ENCODE measurements at places on chromosomes 3 and 15. TPM values are rescaled to one million over a fixed set of nuclear protein-coding genes. Genes with fewer than 3 reads are reported as not detected.

DNA sequence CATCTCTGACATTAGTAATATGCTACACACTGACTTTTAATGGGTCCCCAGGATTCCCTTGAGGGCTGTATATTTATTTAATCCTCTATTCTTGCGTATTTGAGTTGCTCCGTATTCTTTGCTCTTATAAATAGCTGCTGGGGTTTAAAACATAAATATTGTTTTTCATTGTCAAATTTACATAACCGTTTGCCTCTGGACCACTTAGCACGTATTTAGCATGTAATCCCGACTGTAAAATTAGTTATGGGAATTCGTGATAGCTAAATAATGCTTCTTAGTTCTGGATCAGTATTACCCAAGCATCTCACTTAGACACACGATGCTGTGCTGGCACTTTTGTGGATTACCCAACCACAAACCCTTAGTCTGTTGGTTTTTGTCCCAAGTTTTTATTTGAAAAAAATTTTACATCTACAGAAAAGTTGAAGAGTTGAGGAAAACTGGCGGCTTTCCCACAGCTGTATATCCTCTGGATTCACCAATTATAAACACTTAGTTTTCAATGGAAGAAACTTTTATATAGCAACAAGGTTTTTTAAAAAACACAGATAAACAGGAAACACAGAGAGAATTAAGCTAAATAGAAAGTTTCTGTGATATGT, 296.8 kb upstream of the TPM1 start:
- DNase-seq: no peak

Gene GOLGA8A
- 12.2 TPM for polyA plus RNA-seq

- no peak for DNase-seq
Measured at GRCh38 chr3:160827516-160827915, 71.5 kb downstream of the PPM1L start.

Gene SAMD7
- not detected for polyA plus RNA-seq

DNA sequence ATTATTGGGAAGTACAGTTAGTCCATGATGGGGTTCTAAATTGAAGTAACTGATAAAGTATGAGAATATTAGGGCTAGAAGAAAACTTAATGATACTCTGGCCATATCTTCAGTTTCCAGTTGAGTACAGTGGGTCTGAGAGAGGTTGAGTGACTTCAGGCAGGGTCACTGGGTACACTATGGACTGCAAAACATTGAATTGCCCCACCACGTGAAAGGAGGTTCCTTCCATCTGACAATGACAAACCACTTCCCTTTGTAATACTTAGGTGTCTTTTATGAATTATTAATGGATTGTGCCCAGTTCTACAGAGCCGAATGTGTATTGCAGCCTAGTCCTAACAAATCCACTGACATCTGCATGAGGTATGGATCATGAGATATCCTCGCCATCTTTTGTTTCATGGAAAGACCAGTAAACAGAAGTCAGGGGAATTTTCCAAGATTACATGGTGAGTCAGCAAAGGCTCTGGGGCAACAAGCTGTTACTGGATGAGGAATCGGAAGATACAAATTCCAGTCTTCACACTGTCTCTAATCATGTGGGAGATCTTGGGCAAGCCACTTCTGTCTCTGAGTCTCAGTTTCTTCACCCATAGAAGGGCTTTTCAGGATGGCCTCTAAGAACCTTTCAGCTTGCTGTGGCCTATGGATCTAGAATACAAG, 66.5 kb upstream of the BCL6 start:
- no peak for DNase-seq

GRCh38 chr3:66411961-66412887, 88.6 kb downstream of the LRIG1 start:
- DNase-seq: no peak

Gene NFKBIZ
- 3.0 TPM for polyA plus RNA-seq

Gene SERINC4
- polyA plus RNA-seq: 0.15 TPM

DNA sequence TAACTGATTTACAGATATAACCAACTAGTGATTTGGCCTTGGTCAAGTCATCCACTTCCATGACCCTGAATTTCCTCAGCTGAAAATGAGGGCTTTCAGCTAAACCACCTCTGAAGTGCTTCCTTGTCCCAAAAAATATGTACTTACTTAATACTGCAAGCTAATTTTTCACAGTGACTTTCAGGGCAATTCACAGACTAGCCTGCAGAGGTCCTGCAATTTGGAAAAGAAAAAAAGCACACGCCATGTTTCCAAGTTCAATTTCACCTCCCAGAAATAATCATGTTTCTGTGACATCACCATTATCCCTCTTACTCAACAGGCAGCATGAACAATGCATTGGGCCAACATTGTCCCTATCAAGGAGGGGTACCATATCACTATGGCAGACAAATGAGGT, 218.2 kb downstream of the SHOX2 start:
- DNase-seq: no peak

- no peak for DNase-seq
Measured at GRCh38 chr15:26759986-26760385, 12.9 kb downstream of the GABRB3 start.

DNA sequence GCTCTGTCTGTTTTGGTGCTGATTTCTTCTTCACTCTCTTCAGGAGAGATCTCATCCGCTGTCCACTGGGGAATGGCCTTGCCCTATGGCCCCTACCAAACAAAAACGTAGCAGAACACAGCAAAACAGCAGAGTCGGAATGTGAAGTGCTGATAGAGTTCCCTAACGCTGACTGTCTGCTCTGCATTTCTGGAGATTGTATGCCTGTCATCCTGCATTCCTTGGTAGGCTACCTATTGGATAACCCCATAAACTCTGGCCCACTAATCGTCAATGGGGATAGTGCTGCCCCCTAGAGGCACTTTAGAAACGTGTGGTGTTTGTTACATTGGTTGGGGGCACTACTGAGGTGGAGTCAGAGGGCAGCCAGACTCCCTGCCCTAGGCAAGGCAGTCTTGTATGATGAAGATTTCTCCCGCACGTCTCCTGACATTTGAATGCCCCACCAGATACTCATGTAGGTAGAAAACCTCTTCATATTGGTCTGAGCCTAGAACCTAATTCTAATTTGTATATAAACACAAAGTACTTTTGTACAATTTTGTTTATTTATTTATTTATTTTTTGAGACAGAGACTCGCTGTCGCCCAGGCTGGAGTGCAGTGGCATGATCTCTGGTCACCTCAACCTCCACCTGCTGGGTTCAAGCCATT, 15.6 kb upstream of the MAGEF1 start:
- DNase-seq: no peak

Gene C3orf85
- 0.39 TPM for polyA plus RNA-seq

Data from psoas muscle (tissue), 8 donors.